ENCODE measurements at places on chromosomes 6 and 20.
A peak's percentile ranks its signal among the peaks of the same experiment; 100 is the strongest.

GRCh38 chr20:41228858-41229257 lies 88.7 kb downstream of the ZHX3 start:
- no peak for DNase-seq

DNA sequence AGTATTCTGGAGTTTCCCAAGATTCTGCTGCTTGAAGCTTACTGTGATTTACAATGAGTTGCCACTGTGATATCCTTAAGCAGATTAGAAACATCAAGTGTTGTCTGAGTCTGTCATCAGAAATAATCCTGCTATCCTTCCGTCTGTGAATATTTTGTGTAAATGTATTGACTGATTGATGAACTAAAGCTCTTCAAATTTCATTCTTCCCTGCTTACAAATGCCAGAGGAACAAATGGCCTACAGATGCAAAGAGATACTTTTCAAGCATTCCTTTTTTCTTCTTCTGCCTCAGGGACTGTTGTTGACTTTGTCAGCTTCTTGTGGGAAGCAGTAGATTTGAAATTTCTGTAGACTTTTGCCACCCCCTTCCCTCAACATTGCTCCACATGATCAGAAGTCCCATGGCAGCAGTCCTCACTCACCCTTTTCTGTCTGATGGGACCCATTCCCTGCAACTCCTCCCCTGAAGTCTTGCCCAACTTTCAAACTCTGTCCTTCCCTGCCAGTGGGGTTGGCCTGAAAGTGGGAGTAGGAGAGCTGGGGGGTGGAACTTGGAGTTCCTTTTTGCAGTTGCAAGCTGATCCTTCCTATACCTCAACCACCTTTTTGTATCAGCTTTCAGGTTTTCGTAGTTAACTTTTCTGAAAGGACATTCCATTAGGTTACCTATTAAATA lies 38.5 kb upstream of the MLIP start:
- no peak for DNase-seq

DNA sequence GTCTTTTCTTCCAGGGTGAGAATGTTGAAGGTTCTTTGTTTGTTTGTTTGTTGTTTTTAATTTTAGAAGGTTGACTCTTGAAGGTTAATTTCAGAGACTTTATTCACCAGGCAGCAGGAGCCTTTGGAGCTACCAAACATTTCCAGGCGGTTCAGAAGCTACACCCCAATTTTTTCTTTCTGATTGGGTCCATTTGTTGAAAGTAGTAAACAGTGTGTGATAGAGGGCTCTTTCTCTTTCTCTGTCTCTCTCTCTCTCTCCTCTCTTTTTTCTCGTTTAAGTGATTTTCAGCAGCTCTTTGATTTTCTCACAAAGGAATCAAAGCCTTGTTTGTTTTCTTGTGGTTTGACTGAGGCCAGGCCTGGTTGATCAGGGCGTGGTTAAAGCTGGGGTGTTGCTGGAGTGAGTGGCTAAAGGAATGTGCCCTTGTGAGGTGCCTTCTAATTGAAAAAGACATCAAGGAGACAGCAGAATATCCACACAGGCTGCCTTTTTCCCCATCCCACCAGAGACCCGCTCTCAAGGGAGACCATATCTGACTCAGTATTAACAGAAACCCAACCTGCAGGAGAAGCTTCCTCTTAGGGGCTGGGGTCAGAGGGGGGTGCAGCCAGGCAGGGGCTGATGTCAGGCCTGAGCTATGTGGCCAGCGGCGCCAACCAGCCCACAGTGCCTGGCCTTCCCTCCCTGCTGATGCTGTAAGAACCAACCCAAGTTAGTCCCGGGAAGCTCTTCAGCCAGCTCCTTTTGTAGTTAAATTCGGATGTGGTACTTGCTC lies 40.4 kb upstream of the NAA20 start:
- DNase-seq, result peak; percentile 93

DNA sequence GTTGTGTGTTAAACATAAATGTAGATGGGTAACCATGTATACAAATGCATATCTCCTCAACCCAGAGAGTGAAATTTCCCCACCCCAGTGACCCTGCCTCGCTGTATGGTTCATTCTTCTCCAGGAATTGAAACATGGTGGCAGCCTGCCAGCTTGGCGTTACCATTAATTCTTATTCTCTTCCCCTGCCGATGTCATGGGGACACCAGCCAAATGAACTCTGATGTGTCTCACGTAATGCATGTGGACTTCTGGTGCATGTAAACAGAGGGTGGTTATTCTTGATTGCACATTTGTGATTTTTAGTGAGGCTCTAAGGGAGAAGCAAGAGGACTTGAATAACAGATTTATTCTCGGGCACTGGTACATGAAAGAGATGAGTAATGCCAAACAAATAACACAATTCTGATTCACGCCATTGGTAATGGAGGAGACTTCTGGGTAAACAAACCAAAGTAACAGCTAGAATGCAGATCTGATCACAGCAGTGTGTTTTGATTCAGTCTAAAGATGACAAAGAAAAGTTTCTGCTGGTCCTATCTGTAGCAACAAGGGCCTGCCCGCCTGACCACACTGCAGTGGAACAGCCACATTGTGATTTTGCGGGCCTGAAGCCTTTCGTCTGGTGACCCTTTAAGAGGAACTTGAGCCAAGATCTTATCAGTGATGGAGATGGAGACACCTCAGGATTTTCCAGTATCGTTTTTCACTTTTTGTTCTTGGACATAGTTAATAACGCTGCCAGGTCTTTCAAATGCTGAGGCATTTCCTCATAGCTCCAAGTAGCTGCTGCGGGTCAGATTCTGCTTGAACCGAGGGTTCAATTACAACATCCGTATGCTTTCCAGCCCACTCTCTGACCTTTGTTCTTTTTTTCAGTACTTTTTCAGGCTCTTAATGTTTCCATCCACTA lies 171.8 kb upstream of the AKAP12 start:
- peak; percentile 95 for DNase-seq

- peak; percentile 95 for DNase-seq
Measured at GRCh38 chr6:45626087-45626891, 248.6 kb upstream of the SUPT3H start.

DNA sequence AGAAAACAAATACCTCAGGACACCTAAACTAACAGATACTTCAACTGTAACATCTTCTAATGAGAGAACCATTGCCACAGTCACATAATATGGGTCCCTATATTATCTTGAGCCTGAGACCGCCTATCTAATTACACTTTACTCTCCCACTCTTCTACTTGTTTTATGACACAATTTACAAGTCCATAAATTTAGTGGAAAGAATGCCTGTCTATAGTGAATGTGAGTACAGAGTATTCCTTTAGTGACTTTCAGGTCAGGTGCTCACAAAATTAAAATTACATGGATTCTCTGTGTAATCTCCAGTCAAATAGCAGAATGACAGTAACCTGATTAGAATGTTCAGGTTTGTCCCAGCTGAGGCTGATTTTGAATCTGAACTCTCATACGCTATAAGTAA lies 624.1 kb downstream of the PKHD1 start:
- DNase-seq, result no peak

DNA sequence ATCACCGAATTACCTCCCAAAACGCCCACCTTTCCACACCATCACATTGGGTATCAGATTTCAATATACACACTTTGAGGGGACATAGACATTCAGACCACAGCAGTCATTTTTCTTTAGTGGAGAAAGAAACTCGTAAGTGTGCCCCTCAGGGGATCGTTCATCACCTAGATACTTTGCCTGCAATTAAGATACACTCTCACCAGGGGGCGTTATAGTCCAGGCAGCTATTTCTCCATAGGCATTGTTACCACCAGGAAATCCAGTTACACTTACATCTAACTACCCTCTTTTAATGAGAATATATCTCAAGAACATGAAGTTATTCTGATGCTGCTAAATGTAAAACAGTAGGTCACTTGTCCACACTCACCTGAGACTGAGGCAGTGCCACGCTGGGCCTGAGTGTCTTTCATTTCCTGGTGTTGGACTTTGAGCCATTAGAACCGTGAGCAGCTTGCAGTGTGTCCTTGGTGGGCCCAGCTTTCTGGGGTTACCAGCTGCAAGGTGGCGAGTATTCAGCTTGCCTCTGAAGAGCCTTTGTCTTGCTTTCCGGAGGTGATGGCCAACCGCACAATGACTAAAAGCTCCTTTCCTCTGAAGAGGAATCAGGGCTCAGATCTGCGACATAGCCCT lies 35.1 kb upstream of the UNC93A start:
- DNase-seq, result no peak

- no peak for DNase-seq
Measured at GRCh38 chr6:144595266-144595665, 310.1 kb downstream of the UTRN start.

DNA sequence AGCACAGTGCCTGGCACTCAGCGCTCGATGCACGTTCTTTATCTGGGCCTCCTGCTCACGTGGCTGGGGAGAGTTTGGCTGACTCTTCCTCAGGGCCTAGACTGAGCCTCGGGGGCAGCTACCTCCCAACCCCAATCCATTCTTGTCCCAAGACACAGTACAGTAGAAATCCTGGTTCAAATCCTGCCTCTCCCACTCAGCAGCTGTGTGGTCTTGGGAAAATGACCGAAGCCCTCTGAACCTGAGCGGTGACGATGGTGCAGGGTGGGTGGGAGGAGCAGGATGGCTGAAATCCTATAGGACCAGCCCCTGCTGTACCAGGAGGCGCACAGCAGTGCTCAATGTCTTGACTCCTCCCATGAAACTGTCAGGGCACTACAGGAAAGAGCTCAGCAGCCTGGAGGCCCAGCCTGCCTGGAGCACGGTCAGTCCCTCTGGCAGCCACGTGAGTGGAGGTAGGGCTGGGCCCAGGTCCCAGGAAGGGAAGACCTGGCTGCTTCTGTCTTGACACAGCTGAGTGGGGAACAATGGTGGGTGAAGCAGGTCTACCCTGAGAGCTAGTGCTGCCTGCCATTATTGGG lies 31.5 kb downstream of the PDRG1 start:
- DNase-seq, result no peak

- DNase-seq, result no peak
Measured at GRCh38 chr6:165580136-165580535, 82.9 kb downstream of the PDE10A start.

GRCh38 chr20:60863548-60863947 lies 388.5 kb upstream of the CDH4 start:
- DNase-seq, result no peak

DNA sequence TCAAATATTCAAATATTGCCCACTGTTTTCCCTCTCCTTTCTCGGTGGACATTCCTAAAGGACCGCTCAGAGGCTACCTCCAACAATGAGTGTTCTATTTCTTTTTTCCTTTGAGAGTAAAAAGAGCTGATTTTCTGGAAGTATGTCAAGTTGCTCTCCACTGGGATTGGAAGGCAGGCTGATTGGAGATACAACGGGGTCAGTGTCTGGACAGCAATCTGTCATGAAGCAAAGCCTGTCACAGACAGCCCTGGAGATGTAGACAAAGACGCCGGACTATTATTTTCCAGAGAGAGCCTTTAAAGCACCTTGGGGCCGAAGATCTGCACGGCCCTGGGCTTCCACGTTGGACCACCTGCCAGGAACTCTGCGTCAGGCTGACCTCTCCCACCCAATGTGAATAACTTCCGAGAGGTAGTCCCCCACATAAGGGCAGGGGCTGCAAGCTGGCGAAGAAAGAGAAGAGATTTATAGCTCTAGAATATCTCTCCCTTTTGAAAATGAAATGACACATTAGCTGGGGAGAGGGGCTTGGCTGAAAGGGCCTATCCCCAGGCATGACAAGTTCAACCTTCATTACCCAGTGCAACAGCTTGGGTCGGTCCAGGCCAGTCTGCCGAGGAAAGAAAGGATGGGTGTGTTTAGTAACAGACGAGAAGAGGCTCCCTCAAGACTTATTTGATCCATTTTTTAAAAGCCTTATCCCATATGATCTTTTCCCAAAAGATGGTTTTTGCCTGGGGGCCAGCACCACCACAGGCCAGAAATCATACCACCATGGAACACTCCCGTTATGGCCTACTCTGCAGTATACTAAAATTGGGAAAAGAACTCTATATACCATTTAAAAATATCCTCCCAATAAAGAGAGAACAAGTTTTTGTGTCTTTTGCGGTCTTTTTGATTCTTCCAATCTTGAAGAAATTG lies 131.1 kb downstream of the OLIG3 start:
- DNase-seq, result no peak
